Activated CD4-positive, alpha-beta T cell treated with anti-CD3 and anti-CD28 coated beads, Interleukin-10, Interleukin-2, amounts not matched to agents 100 ng/mL and 50 ng/mL, durations not matched to agents 16 hours and 8 hours (primary cell): ENCODE measurements at places on chromosomes 1 and 21.

DNA sequence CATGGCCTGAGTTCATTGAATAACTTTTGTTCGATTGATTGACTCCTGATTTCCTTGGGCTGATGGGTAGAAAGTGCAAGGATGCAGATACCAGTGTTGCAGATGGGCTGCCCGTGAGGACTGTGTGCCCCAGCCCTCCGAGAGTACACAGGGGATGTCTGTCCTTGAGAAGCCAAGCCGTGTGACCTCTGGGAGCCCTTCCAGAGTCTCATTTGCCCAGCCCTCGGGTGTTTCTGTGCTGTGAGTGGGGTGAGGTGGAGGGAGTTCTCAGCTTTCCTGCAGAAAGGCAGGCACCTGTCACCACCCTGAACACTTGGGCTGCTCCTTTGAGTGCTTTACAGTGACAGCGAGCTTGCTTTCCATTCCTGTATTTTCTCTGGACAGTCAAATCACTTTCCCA is 96.4 kb upstream of the CACNA1E start:
- DNase-seq: no peak

- no peak for DNase-seq
These were observed 113.9 kb upstream of the CACNA1E start for GRCh38 chr1:181369416-181369815.

DNA sequence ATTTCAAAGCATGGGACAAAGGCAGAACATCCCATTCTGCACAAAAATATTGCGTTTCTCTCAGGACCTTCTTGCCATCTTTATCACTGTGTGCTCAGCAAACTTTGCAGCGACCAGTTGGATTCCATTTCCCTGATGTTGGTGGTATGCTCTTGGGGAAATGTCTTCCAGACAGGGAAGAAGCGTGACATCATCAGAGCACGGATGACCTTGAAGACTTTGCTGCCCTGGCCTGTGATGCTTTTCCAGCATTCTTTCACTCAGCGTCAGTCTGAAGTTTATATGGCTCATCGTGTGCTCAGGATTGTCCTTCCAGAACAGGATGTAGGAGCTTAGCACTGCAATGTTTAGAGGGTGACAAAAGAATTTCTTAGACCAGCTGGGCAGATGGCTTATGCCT is 131.4 kb upstream of the F3 start:
- DNase-seq: no peak

- DNase-seq: peak; percentile 30
These were observed 16.9 kb upstream of the EFCAB14 start for GRCh38 chr1:46735708-46736324.

DNA sequence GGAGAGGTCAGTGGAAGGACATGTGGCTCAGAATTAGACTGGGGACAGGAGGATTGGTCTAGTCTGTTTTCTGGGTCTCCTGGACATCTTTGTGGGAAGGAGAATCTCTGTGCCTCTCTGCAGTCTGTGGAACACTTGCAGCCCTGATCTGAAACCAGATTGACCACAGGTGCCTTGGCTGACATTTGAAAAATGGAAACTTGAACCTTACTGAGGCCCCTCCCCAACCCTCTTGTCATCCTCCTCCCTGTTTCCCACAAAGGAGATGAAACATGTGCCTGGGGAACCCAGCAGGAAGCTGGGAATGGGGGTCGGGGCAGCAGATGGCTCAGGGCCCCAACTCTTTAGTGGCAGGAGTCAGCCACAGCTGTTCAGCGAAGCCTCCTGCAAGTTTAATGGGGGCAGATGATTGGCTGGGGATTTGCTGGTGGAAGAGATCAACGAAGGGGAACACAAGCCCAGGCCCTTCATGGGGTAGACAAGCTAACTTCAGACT is 18.1 kb downstream of the VASH2 start:
- no peak for DNase-seq

GRCh38 chr1:232542633-232543593 is 87.0 kb downstream of the SIPA1L2 start:
- no peak for DNase-seq

DNA sequence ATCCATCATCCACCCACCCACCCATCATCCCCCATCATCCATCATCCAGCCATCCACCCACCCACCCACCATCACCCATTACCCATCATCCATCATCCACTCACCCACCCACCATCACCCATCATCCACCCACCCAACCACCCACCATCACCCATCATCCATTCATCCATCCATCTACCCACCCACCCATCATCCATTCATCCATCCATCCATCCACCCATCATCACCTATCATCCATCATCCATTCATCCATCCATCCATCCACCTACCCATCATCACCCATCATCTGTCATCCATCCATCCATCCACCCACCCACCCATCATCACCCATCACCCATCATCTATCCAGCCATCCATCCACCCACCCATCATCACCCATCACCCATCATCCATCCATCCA is 81.5 kb downstream of the ADARB1 start:
- DNase-seq: no peak

GRCh38 chr1:207619871-207620542 is 24.9 kb upstream of the CR1L start:
- peak; percentile 48 for DNase-seq

DNA sequence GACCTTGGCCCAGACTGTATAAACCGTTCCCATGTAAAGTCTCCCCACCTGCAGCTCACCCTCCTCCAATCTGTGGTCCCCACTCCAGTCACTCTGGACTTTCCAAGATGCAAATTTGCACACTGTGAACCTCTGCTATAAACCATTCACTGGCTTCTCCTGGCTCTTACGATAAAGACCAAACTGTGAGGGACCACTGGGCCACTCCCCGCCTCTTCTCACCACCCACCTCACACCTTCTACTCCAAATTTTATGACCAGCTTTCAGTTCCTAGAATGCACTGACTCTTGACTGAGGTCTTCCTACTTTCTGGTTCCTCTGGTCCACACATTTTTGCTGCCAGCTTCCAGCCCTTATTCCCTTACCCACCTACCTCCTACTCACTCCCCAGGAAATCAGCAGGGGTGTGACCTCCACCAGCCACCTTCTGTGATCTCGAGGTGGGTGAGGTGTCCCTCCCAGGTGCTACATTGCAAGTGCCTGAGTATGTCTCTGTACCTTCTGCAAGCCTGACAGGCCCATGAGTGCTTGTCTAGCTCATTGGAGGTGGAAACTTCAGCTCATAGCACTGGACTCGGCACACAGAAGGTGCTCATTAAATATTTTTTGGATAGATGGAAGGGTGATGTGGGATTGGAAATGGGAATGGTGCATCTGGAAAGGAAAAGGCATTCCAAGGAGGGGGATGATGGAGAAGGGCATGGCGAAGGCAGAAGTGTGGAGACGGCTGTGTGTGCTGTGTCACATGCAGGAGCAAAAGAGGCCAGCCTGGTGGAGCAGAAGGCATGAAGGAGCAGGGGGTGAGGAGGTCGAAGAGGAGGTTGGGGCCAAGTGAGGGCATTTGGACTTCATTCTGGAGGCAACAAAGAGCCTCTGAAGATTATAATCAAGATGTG is 15.6 kb upstream of the CSF1 start:
- DNase-seq: no peak

DNA sequence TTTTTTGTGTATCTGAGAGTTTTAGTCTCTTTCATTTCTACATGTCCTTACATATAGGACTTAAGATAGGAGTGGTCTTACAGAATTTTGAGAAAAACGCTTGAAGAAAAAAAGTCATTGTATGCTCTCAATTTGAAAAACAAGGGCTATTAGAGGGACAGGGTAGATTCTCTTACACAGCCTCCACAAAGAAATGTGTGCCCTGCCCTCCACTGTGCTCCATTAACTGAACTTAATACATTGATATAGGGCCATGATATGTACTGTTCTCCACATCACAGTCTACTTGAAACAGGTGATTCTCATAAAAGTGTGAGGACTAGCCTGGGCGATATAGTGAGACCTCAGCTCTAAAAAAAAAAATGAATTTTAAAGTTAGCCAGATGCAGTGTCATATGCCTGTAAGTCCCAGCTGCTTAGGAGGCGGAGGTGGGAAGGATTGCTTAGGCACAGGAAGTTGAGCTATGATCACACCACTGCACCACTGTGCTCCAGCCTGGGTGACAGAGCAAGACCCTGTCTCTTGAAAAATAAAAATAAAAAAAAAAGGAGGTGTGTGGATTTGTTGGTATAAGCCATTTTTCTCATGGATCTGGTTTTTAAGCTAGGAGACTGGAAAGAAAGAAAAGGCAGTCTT is 77.0 kb downstream of the HMCN1 start:
- DNase-seq: no peak

DNA sequence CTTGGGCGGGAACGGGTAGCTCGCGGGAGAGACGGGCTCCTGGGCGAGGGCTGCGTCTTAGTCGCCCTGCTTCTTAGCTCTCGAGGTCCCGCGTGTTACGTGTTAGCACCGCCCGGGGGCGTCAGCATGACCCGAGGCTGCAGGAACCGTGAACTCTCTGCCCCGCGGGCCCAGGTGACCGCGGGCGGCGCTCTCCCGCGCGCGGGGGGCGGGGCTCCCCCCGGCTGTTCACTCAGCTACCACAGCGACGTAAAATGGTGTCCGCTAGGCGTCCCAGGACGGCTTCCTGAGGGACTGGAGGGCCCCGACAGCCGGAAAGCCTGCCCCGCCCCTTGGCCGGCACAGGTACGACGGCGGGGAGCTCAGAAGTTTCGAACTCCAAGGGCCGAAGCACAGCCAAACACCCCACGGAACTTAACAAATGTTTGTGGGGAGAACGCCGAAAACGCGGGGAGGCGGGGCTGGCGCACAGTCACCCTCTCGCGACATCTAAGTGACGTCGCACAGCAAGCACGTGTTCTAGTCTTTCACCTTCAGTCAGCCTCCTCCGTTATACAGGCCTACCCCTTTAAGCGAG is 780 bp upstream of the RBM15 start:
- peak; percentile 94 for DNase-seq

DNA sequence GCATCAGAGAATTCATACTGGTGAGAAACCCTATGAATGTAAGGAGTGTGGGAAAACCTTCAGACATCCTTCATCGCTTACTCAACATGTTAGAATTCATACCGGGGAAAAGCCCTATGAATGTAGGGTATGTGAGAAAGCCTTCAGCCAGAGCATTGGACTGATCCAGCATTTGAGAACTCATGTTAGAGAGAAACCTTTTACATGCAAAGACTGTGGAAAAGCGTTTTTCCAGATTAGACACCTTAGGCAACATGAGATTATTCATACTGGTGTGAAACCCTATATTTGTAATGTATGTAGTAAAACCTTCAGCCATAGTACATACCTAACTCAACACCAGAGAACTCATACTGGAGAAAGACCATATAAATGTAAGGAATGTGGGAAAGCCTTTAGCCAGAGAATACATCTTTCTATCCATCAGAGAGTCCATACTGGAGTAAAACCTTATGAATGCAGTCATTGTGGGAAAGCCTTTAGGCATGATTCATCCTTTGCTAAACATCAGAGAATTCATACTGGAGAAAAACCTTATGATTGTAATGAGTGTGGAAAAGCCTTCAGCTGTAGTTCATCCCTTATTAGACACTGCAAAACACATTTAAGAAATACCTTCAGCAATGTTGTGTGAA is 12.8 kb downstream of the ZFP69B start:
- no peak for DNase-seq

- DNase-seq: no peak
These were observed 43.9 kb downstream of the NAV1 start for GRCh38 chr1:201582705-201583442.

GRCh38 chr21:21373969-21374368 is 375.8 kb downstream of the NCAM2 start:
- DNase-seq: no peak

- DNase-seq: no peak
These were observed 206.8 kb downstream of the ST6GALNAC3 start for GRCh38 chr1:76281306-76281705.

DNA sequence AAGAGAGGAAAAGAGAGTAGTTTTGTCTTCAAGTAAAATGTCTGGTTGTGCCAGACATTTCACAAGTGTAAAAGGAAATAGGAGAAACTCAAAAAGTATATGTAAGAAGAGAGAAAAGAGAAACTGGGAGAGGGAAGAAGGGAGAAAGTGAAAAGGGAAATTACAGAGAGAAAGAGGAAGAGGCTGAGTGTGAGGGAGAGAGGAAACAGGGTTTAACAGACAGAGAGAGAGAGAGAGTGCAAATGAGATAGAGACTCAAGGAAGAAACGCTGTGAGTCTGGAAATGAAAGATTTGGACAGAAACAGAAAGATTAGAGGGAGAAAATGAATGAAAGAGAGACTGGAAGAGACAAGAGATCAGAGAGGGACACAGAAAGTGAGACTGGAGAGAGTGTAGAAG is 806.2 kb downstream of the PLA2G4A start:
- no peak for DNase-seq

DNA sequence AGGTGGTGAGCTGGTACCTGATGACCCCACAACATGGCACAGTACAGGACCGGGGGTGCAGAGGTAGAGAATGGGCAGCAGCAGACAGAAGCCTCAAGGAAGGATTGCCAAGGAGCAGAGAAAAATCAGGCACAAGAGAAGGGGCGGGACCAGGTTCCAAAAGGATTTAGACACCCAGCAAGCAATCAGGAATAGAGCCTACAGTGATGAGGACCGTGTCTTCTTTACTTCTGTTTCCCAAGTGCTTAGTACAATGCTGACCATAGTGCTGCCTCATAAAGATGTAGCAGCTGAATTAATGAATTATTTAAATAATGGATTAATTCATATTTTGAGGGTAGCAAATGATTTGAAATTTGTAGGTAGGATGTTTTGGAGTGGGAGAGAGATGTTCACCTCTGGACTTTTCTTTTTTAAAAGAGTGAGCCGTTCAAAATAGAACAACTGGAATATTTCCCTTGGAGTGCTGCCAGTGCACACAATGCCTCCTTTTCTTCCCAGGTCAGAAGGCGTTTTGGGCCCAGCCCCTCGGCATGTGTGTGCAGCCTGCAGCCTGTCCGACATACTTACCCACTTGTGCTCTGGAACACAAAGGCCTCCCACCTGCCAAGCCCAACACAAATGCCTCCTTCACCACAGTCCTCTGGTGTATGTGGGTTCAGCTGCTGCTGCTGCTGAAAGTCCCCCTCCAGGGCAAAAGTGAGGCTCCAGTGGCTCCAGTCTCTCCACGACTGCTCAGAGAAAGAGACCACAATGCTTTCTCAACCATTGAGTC is 19.6 kb downstream of the KANK4 start:
- DNase-seq: no peak

DNA sequence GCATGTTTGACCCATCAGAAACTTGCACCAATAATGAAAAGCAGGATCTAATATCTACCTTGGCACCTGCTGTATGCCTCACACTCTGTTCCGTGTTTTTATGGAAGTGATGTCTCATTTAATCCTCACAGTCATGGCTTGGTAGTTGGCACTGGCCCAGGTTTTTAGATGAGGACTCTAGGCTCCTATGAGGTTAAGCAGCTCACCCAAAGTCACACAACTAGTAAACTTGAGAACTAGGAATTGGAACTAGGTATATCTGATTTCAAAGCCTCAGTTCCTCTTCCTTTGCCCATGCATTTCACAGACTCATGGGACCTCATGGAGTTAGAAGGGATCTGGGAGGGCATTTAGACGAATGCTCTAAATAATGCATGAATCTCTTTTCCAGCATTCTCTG is 21.3 kb upstream of the TARBP1 start:
- peak; percentile 60 for DNase-seq

GRCh38 chr1:242890192-242890741 is 364.8 kb downstream of the CEP170 start:
- DNase-seq: no peak

- DNase-seq: no peak
These were observed 301.5 kb downstream of the RRAGC start for GRCh38 chr1:38558055-38558454.
